Activated T-helper 17 cell treated with anti-CD3 and anti-CD28 coated beads, Interleukin-2, amount 50 U/mL, for 72 hours (primary cell): ENCODE measurements at places on chromosomes 12 and 14.

GRCh38 chr12:46555406-46555852, 182.9 kb upstream of the SLC38A2 start:
- ATAC-seq: peak; percentile 35

GRCh38 chr12:10363914-10364814, 25.7 kb downstream of the KLRK1 start:
- peak; percentile 73 for ATAC-seq

GRCh38 chr14:50516091-50516490, 16.3 kb downstream of the MAP4K5 start:
- ATAC-seq: no peak

DNA sequence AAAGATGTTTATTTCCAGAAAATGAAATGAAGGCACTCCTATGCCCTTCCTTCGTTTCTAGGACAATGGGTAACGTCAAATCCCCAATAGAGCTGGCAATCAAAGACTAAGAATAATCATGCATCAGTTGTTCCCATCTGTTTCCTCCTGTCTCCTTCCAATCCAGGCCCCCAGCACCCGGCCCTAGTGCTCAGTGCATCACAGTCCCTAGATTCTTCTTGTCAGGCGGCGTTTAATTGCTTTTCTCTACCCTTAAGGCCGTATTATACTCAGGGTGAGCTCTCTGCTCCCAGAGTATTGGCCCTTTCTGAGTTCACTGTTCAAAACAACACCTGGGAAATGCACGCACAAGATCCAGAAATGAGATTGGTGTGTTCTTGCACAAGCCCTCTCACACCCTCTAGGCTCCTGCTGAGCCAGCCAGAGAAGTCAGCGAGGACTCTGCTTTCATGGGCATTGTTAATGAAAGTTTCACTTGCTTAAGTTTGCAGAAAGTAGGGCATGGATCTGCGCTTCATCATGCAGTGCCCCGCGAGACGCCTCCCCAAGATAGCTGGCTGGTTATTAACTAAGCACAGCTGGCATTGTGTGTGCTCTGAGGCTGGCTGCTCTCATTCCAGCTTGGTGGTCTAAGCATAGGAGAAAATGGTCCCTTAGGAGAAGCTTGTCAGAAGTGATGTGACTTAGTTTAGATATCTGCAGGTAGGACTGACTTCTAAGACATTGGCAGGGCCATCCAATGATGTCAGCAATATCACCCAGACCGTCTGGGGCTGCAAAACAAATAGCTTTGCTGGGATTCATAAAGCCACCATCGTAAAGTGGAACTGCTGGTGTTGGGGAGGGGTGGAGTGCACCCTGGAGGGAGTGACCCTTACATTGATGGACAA, 28.7 kb downstream of the CRACR2A start:
- ATAC-seq: no peak

GRCh38 chr14:72686101-72686500, 207.8 kb downstream of the DPF3 start:
- no peak for ATAC-seq

DNA sequence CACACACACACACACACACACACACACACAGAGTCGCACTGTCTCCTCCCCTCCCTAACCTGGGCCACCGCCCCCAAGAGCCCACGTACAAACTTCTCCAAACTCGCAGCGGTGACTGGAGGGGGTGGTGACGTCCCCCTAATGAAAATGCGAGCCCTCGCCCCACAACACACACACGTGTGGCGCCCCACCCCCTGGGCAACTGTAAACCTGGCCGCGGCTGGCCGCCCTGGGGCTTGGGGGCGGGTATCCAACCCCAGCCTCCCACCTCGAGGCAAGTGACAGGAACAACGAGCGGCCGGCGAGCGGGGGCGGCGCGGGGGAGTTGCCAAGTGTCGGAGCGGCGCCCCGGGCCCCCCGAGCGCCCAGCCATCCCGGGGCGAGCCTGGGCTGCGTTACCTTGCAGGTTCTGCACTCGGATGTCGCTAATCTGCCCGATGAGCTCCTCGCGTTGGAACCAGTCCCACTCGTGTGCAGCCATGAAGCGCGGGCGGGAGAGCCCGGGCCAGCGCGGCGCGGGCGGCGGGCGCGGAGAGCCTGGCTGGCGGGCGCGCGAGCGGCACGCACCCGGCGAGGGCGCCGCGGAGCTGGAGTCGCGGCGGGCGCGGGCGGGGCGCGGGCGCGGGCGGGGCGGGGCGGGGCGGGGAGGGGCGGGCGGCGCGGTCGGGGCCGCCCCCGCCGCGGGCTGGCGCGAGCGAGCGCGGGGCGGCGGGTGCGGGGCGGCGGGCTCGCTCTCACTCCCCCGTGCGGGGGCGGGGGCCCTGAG, at the start of gene CLMN:
CLMN (minus strand) TSS at position 597 of the 766 bp plus-strand sequence; CDS start at position 481, 116 bp downstream.
- ATAC-seq: peak; percentile 61

DNA sequence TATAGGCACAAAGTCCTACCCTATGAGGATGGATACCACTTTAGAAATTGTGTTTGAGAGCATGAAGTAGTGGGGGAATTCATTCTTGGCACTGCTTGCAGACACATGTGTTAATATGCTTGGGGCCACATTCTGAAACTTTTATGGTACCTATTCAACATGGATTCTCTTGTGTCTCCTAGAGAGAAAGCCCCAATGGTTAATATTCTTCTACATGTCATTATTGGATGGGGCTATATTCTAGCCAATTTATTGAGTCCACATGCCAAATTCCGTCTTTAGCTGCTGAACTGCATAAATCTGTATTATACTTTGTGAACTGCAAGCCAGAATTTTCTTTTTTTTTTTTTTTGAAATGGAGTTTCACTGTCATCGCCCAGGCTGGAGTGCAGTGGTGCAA, 140.0 kb downstream of the KICS2 start:
- ATAC-seq: no peak
